ENCODE measurements at places on chromosomes 1 and 21.

GRCh38 chr1:24102961-24103360 is 9.0 kb downstream of the MYOM3 start:
- DNase-seq: no peak

DNA sequence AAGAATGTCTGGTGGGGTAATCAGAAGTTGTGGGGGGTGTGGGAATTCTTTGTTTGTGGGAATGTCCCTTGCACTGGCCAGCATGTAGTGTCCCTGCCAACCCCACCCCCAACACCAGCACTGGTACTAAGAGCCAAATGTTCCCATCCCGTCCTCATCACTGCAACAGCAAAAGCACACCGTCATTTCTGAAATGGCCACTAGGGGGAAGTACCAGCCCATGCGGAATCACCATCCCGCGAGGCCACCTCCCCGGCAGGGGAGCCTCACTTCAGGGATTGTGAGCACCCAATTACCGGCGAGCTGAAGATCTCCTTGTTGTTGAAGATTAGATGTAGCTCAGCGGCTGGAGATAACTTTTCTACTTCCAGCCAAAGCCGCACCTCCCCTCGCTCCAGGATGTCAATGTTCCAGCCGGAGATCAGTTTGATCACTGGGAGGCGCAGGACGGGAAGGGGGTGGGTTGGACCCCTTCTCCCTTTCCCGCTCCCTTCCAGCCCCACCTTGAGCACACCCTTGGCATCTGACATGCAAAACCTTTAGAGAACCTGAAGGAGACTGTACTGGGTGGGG is 41.0 kb downstream of the MYOM3 start:
- peak; percentile 78 for DNase-seq

GRCh38 chr1:29497395-29498125 is 261.2 kb downstream of the PTPRU start:
- no peak for DNase-seq

- DNase-seq: no peak
These were observed 57.4 kb downstream of the ARHGEF10L start for GRCh38 chr1:17596651-17597509.
